IMR-90 (cell line): ENCODE measurements at places on chromosomes 3 and 15. TPM values are rescaled to one million over a fixed set of nuclear protein-coding genes. Genes with fewer than 3 reads are reported as not detected.

DNA sequence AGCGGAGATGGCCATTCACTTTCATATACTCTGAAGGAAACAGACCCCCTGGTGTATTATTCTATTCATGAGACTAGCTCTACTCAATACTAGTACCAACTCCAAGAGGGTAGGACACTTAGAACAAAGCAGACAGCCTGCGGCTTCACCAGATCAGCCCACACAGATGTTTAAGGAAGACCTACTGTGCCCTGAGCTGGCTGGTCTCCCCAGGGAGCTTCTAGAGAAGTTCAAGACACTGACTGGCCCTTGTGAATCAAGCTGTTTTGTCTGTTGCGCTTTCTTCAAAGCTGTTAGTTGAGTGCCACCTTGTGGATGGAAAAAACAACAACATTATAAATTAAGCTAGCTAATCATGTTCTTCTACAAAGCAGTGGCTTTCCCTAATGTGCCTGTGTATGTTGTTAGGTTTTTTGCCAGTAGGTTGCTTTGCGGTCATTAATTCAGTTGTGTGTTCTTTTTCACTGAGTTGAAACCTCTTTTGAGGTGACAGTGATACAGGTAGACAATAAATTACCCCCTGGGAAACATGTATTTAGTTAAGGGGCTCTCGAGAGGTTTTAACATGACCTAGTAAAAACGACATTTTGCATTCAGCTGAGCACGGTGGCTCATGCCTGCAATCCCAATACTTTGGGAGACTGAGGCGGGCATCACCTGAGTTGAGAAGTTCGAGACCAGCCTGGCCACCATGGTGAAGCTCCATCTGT is 64.2 kb upstream of the MYZAP start:
- H3K36me3 ChIP-seq: no peaks in the 10 kb centered on the region
- H3K27me3 ChIP-seq: peaks cover 39% of the 10 kb centered on the region
- H3K4me1 ChIP-seq: no peaks in the 10 kb centered on the region

DNA sequence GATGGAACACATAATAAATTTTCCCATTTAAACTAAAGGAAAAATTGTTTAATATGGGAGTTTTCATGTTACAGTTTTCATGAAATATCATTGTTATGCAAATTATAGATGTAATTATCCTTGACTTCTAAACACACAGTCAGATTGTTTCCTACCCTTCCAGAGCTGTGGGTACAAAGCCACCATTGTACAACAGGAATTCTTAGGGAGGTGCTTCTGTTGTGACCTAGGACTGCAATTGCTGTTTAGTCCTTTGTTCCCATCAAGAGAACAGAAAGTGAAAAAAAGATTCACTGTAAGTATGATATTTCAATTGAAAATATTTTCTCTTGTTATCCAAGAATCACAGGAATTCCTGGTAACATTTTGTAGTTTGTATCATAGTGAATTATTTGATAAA is 455.3 kb upstream of the NAALADL2 start:
- H3K27me3 ChIP-seq: no peaks in the 10 kb centered on the region
- no peak overlapping the region for H3K27ac ChIP-seq
- no peaks in the 10 kb centered on the region for H3K36me3 ChIP-seq
- H3K4me1 ChIP-seq: no peaks in the 10 kb centered on the region

DNA sequence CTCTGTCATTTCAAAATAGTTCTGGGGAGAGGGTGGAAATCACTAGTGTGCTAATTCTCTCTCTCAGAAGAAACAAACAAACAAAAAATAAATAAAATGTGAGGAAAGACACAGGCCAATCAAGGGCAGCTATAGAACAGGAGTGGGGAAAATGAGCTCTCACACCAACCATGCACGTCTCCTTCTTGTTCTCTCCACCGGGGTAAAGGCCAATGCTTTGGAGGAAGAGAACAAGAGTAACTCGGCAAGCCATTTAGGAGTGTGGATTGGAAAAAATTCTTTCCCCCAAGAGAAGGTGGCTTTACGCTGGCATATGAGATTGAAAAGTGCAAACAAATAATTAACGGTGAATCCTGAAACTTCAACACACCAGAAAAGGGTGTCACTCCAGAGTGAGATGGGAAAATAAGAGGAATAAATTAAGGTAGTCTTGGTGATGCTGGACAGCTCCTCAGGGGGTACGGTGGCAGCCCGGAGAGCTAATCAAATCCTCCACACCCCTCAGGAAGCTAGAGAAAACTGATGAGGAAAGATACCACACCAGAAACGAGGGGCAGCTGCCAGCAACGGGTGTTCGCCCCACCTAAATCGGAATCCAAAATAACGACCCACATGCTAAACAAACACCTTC is 88.0 kb downstream of the RFTN1 start:
- no peak overlapping the region for H3K27ac ChIP-seq
- H3K4me3 ChIP-seq: no peak overlapping the region
- no peaks in the 10 kb centered on the region for H3K27me3 ChIP-seq
- no peak for DNase-seq
- peaks cover 12% of the 10 kb centered on the region for H3K4me1 ChIP-seq

Gene CCK
- not detected in 2 replicates for total RNA-seq

GRCh38 chr15:59966262-59966661 is 37.8 kb upstream of the FOXB1 start:
- DNase-seq: no peak
- no peaks in the 10 kb centered on the region for H3K36me3 ChIP-seq
- H3K4me1 ChIP-seq: no peaks in the 10 kb centered on the region

Gene C15orf62
- under 0.01 TPM in 1 of 2 replicates, not detected in the other for total RNA-seq

Gene GOLGA8G
- not detected in 2 replicates for total RNA-seq

Gene SCN11A
- total RNA-seq: under 0.01 TPM in 1 of 2 replicates, not detected in the other

Gene SIDT1
- total RNA-seq: not detected in 2 replicates
